ENCODE measurements at places on chromosomes 4 and X.

DNA sequence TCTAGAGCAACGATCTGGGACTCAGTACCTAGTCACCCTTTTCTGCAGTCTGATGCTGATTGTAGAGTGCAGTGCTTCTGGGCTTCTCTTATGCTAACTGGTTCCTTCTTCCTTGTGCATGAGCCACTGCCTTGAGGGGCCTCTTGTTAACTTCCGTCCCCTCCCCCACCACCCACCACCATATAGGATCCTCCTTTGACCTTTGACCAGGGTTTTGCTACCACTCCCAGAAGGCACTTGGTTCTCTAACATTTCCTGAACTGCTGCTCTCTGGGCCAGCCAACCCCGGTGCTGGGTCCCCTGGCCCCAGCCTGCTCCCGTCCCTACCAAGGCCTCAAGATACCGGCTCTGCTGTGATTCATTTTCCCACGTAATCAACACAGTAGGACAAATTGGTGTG is 104.6 kb upstream of the KLF3 start:
- DNase-seq = no peak

DNA sequence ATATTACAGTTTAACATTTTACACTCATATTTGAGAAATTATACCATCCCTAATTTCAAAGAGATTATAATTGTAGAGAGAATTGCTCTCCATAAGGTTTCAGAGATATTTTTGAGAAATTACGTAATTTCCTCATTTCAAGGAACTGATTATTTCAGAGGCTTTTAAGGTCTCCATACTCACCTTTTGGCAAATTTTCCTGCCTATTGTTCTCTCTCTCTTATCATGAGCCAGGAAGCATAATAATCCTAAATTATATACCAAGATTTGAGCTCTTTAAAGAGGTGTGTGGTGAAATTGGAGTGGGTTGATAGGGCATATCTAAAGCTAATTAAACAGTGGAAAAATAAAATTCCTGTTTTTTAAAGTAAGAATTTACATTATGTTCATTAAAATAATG is 248.9 kb upstream of the FTHL17 start:
- DNase-seq = no peak

- DNase-seq = peak; percentile 98
Observed at GRCh38 chr4:40811956-40812355, 62.2 kb downstream of the NSUN7 start.

DNA sequence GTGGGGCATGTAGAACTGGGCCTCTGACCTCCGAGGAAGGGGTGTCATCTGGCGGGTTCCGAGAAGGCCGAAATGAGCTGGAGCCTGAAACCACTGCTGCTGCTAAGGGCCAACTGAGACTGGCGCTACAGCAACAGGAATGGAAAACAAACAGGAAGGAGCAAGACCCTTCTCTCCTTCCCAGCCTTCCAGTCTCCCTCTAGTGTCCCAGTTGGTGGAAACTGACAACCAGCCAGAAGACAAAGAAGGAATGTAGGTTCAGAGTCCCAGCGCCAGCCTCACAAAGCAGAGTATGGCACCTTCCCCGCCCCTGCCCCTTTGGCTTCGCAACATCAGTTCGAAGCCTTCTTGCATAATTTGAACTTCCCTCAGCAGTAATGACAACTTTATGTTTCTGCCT is 24.4 kb upstream of the PDZD4 start:
- no peak for DNase-seq

DNA sequence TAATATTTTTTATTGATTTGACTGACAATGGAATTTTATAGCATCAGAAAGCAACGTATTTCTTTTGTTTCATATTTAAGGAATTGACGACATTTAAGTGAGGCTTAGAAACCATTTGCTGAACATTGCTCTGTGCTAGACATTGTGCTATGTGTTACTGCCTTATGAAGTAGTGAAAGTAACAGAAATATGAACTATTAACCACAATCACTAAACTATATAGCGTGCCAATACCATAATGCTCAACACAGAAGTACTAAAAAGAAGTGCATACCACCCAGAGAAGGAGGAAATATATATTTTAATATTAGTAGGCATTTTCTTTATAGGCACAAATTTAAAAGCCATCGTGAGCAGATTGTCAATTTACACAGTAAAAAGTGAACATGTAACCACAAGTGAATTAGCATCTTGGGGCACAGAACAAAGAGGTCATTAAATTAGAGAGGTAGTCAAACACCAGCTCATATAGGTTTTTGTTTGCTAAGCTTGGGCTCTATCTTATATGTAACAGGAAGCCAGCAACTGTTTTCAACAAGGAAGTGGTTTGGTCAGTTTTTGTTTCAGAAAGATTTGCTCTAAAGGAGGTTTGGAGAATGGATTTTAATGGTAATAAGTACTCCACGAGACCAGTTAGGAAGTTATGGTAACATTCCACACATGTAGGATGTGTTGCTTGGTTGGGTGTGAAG is 270.7 kb downstream of the GRXCR1 start:
- no peak for DNase-seq

Measured in inflammatory macrophage treated with lipopolysaccharide for 4 hours (primary cell).